Suprapubic skin (tissue), 4 donors: ENCODE measurements at places on chromosomes 12 and 14. TPM values are rescaled to one million over a fixed set of nuclear protein-coding genes. Genes with fewer than 3 reads are reported as not detected.

GRCh38 chr12:4556735-4557530 lies 5.1 kb upstream of the DYRK4 start:
- DNase-seq = no peak

- DNase-seq = no peak
Observed at GRCh38 chr12:100661300-100661951, 87.9 kb downstream of the GAS2L3 start.

GRCh38 chr12:11769723-11770514 lies 120.4 kb downstream of the ETV6 start:
- DNase-seq = no peak

DNA sequence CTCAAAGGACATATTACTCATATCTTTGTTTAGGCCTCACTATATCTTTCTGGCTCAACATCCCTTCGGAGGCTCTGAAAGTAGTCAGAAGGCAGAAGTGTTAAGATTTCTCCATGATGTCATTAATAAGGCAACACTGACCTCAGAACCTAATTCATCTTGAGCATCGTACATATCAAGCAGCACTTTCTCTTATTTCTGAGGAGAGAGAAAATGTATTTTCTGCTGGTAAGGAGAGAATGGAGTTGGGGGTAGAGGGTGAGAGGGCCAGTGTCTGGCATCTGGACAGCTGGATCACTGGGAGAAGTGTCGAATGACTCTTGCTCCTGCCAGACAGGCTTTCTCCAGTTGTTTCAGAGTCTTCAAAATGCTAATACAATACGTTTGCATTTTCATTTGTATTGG lies 213.2 kb upstream of the PRICKLE1 start:
- no peak for DNase-seq

DNA sequence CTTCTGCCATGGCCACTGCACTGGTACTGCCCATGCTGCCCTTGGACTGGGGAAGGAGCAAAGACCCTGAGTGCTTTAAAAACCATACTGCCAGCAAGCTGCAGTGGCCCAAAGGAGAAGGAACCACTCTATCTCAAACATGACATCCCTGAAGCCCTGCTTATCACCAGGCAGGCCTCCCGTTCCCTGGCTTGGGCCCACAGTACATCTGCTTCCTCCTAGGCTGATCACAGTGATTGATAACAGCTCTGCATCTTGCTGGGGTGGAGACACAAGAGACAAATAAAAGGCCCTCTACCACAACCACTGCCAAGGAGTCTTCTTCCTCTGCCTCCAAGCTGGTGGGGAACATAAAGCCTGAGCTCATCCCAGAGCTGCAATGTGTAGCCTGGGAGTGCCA lies 567.5 kb downstream of the TRHDE start:
- DNase-seq = no peak

GRCh38 chr12:2586156-2587038 lies 208.4 kb upstream of the FKBP4 start:
- DNase-seq = no peak

- no peak for DNase-seq
Observed at GRCh38 chr14:22533739-22534359, 55.2 kb downstream of the DAD1 start.

- no peak for DNase-seq
Observed at GRCh38 chr14:42671636-42672035, 1065.0 kb downstream of the LRFN5 start.

DNA sequence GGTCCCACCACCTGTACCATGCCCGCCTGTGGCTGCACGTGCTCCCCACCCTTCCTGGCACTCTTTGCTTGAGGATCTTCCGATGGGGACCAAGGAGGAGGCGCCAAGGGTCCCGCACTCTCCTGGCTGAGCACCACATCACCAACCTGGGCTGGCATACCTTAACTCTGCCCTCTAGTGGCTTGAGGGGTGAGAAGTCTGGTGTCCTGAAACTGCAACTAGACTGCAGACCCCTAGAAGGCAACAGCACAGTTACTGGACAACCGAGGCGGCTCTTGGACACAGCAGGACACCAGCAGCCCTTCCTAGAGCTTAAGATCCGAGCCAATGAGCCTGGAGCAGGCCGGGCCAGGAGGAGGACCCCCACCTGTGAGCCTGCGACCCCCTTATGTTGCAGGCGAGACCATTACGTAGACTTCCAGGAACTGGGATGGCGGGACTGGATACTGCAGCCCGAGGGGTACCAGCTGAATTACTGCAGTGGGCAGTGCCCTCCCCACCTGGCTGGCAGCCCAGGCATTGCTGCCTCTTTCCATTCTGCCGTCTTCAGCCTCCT lies 1.1 kb downstream of the INHBE start:
- DNase-seq = no peak

DNA sequence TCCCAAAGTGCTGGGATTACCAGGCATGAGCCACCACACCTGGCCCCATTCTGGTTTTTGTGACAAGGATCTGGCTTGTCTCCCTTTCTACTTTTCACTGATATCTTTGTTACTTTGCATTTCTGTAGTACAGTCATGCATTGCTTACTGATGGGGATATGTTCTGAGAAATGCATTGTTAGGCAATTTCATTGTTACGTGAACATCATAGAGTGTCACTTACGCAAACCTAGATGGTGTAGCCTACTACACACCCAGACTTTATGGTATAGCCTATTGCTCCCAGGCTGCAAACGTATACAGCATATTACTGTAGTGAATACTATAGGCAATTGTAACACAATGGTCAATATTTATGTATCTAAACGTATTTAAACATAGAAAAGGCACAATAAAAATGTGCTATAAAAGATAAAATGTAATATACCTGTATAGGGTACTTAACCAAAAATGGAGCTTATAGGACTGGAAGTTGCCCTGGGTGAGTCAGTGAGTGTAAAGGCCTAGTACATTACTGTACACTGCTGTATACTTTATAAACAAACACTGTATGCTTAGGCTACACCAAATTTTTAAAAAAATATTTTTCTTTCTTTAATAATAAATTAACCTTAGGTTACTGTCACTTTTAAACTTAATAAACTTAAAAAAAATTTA lies 16.0 kb downstream of the MRPL42 start:
- DNase-seq = no peak

- no peak for DNase-seq
Observed at GRCh38 chr12:19220852-19221466, 91.4 kb downstream of the PLEKHA5 start.

GRCh38 chr12:69096669-69097335 lies 142.6 kb upstream of the CPSF6 start:
- DNase-seq = no peak

Gene GPR162
- total RNA-seq = 0.60 TPM

Gene EPYC
- total RNA-seq = not detected
